ENCODE measurements at places on chromosomes 11 and 22.

DNA sequence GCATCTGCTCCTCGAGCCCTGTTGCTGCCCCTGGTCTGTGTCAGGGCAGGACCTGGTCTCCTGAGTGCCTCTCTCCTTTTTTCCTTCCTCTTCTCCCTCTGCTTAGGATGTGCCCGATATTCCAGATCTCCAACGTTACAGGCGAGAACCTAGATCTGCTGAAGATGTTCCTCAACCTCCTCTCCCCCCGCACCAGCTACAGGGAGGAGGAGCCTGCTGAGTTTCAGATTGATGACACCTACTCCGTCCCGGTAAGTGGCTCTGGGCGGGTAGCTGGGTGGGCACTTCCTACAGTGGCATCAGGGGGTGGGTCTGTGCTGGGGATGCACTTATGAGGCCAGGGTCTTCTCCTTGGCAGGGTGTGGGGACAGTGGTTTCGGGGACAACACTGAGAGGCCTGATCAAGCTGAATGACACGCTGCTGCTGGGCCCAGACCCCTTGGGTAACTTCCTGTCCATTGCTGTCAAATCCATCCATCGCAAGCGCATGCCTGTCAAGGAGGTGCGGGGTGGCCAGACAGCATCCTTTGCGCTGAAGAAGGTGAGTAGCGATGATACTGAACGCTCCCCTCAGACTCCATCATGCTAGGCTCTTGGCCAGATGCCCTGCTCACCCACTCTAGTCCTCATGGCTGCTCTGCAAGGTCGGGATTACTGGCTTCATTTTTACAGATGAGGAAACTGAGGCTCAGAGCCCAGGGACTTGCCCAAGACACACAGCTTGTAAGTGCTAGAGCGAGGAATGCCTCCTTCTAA is 20.3 kb downstream of the GTPBP1 start:
- DNase-seq = no peak

DNA sequence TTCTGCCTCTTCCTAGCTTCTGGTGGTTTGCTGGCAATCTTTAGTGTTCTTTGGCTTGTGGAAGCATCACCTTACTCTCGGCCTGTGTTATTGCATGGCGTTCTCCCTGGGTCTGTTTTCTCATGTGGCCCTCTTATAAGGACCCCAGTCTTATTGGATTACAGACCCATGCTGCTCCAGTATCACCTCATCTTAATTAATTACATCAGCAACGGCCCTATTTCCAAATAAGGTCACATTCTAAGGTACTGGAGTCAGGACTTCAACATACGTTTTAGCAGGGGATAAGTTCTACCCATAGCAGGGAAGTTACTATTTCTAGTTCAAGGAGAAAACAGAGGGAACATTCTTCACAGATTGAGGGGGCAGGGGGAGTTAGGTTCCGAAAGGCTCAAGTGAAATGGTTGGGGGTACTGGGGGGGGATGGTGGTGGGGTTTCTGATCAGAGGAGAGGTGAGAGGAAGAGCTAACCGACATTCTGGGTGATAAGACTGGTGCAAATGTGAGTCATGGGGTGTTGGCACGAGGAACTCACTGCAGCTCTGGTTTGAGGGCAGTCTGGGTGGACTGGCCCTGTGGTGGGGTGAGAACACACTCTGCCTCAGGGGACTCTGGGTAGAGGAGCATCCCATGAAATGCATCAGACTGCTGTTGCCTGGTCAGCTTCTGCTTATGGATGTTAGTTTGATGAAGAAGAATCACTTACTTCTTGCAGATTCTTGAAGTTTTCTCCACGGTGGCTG is 51.5 kb upstream of the ZBED5 start:
- no peak for DNase-seq

DNA sequence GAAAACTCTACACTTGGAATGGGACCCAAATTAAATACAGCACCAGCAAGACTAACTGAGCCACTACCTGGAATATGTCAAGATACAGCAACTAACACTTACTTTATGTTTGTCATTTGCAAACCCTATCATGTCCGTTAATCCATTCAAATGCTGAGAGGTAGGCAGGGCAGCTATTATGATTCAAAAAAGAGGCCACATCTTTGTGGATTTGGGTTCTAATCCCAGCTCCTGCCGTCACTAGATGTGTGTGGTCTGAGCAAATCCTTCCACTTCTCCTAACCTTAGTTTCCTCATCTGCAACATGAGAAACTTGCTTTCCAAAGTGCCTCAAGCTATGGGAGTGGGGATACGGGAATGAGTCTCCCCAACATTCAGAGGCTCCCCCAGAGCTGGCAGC is 24.2 kb downstream of the FLI1 start:
- no peak for DNase-seq

DNA sequence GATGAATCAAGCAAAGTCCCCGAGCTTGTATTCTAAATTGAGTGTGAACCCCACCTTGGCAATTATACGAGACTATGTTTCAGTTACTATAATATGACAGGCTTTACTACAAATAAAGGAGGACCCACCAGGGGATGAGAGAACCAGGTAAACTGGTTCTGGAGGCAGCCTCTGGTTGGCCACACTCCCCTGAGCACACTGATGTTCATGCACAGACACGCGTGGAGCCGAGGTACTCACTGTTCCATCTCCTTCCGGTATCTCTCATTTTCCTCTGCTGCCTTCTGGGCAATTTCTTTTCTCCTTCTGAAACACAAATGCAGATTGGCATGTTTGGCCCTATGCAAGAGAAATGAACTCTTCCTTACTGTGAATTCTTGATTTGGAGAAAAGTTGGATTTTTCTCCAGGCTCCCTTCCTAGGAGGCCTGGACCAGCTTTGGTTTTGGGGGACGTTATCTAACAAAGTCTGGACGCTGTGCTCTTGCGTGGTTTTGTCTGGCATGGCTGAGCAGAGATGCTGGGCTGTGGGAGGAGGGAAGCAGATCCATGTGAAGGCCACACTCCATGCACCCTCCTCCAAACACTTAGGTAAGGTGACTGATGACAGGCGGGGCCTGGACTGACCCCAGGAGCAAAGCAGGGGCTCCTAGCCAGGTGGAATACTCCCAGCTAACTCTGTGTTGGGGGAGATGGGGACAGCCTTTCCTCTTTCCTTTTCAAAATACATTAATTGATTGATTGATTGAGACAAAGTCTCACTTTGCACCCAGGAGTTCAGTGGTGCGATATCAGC is 22.9 kb downstream of the USH1C start:
- no peak for DNase-seq

GRCh38 chr11:2803186-2804091 is 82.1 kb downstream of the CDKN1C start:
- no peak for DNase-seq

DNA sequence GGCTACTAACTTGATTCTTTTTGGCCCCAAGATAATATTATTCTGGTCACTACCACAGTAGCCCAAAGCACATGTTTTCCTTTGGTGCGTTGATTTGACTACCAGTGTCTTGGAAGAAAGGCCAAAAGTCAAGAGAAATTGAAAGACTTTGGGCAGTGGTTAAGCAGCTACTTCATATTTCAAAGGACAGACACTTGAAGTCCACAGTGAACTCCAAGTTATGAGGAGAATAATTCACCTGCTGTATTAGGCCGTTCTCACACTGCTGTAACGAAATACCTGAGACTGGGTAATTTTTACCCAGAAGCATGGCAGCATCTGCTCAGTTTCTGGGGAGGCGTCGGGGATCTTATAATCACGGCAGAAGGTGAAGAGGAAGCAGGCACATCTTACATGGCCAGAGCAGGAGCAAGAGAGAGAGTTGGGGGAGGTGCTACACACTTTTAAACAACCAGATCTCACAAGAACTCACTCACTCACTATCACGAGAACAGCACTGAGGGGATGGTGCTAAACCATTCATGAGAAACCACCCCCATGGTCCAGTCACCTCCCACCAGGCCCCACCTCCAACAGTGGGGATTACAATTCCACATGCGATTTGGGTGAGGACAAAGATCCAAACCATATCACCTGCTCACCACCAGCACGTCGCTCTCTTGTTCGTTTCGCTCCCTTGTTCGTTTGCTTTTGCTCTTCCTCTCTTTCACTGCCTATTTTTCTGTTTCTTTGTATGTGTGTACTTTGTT is 40.2 kb upstream of the PICALM start:
- DNase-seq = no peak

- DNase-seq = no peak
Measured at GRCh38 chr11:114230031-114230704, 66.0 kb upstream of the NNMT start.

GRCh38 chr11:118845369-118845768 is 38.3 kb upstream of the CXCR5 start:
- DNase-seq = no peak
